Stimulated activated CD4-positive, alpha-beta T cell treated with anti-CD3 and anti-CD28 coated beads, Interleukin-15, amount 100 ng/mL, for 1 hour (primary cell): ENCODE measurements at places on chromosomes 4 and X.

- no peak for DNase-seq
These were observed 1566.5 kb upstream of the PCDH7 start for GRCh38 chr4:29153642-29154041.

GRCh38 chrX:152923599-152923998, 25.7 kb downstream of the ZNF185 start:
- no peak for DNase-seq

- no peak for DNase-seq
These were observed 140.3 kb downstream of the FRYL start for GRCh38 chr4:48639807-48640206.

- DNase-seq = no peak
These were observed 6.4 kb downstream of the TRO start for GRCh38 chrX:54926978-54927377.

GRCh38 chrX:37302569-37302968, 46.6 kb upstream of the PRRG1 start:
- DNase-seq = no peak

DNA sequence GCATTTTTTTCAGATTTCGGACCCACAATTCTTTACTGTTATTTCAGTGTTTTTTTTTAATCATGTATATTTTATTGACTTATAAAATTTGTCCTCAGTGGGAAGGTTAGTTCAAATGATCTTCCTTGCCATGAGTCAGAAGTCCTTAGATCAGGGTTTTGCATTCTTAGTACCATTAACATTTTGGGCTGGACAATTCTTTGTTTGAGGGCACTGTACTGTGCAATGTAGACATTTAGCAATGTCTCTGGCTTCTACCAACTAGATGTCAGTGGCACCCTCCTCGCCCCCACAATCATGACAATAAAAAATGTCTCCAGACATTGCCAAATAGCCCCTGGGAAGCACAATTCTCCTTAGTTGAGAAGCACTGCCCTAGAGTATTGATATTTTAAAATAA, 176.6 kb downstream of the VEGFC start:
- DNase-seq = no peak

- DNase-seq = no peak
These were observed 168.3 kb downstream of the ATOH1 start for GRCh38 chr4:93996895-93997294.

- DNase-seq = no peak
These were observed 85.7 kb downstream of the ZIC3 start for GRCh38 chrX:137651647-137652046.

GRCh38 chr4:244471-244870, 60.8 kb downstream of the ZNF732 start:
- no peak for DNase-seq

DNA sequence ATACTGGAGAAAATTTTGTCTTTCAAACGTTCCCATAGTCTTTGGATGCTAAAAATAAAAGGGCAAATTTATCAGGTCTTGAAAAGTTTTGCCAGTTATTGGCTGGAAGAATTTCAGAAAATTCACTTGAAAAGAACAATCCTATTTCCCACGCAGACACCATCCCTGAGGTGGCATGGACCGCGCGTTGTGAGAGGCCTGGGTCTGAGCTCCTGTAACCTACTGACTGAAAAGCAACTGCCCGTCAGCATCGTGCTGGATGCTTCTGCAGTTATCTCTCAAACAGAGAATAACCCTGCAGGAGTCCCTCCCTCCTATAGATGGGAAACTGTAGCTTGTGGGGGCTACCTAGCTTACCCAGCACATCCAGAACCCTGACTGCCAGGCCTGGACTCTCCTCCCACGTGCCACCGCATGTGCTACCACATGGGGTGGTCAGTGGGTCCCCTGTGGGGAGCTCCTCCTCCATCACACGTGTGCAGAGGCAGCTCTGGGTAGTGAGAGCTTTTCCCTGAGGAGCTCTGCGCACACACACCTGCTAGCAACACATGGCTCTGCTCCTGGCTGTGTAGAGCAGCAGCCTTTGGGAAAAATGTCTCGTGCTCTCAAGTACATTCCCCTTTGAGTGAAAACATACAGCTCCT, 36.1 kb downstream of the NSG1 start:
- no peak for DNase-seq

- DNase-seq = no peak
These were observed 390.8 kb downstream of the ADGRL3 start for GRCh38 chr4:61590881-61591280.

GRCh38 chr4:7762376-7763030, 177.2 kb downstream of the AFAP1 start:
- DNase-seq = no peak

GRCh38 chrX:129732857-129733256, 5.9 kb upstream of the XPNPEP2 start:
- no peak for DNase-seq

DNA sequence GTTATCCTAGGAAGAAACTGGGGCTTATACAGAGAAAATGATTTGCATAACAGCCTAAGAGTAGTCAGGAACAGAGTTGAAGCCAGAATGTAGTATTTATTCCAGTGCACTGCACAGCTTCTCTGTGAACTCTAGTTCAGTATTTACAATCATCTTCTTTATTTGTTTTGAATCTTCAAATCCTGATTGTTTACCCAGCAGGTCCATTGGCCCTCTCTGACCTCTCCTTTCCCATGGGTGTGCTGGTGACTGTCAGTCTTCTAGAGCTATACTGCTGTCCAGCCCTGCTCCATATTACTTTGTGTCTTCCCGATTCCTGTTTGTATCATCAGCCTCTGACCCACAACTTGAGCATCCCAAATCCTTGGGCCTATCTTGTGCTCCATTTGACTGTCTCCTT, 301.9 kb upstream of the HS3ST1 start:
- DNase-seq = no peak

DNA sequence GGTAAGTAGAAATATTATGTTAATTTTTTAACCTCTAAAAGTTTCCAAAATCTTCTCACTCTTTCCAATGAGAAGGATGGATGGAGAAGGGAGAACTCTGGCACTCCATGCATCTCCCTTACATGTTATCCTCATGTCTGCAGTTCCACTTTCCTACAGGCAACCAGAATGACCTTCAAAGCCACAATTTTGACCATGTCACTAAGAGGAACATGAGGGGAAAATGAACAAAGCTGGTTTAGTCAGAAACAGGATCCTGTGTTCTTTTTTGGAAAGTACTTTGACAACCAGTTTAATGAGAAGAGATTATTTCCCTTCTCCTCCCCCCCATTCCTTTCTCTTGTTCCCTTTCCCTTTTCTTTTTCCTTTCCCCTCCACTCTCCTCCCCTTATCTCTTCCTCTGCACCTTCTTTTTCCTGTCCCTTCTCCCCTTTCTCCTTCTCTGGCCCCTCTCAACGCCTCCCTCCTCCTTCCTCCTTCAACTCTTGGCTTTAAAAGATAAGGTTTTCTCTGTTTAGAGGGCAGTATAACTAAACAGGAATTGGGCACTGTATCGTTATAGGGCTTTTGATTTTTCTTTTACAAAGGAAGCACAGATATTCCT, 42.5 kb downstream of the DTHD1 start:
- no peak for DNase-seq

DNA sequence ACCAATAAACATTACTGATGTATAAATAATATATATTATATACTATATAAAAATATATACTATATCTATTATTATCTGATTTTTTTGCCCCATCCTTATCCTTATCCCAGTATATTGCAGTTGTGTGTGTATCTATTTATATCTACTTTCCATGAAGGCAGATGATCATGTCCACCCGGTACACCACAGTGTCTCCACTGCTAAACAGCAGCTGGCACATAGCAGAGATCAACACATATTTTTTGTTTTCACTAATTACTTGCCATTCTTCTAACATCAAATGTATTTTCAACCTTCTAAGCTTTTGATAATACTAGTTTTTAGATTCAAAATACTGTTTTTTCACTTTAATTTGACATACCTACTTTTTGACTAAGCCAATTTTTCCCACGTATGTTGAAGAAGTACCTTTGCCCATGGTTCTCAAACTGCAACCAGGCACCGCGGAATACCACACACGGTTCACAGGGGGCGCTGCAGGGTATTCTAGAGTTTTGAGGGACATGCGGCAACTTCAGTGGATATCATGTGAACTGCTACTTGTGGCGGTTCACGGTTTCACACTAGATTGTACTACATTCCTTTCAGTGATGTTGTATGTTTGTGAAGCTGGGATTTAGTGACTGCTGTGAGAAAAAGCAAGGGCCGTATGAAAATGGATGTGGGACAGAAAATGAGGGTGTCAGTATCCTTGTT, 182.5 kb upstream of the NPY2R start:
- DNase-seq = no peak

DNA sequence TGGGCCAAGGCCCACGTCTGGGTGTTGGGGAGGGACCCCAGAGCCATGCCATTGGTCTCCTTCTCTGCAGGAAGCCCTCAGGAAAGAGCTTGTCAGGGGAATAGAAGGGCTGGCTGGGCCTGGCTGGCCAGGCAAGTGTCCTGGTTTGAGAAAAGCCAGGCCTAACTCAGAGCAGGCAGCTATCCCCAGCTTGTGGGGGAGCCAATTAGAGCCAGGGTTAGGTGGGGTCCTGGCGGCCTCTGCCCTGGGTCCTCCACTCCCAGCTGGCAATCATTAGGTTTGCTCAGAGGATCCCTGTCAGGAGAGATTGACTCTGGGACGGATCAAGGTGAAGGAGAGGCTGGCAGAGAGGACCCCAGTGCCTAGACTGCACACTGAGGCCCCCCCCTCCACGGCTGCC, 64.8 kb downstream of the PJA1 start:
- DNase-seq = no peak

- DNase-seq = no peak
These were observed 1.7 kb downstream of the MTMR1 start for GRCh38 chrX:150694738-150695410.

DNA sequence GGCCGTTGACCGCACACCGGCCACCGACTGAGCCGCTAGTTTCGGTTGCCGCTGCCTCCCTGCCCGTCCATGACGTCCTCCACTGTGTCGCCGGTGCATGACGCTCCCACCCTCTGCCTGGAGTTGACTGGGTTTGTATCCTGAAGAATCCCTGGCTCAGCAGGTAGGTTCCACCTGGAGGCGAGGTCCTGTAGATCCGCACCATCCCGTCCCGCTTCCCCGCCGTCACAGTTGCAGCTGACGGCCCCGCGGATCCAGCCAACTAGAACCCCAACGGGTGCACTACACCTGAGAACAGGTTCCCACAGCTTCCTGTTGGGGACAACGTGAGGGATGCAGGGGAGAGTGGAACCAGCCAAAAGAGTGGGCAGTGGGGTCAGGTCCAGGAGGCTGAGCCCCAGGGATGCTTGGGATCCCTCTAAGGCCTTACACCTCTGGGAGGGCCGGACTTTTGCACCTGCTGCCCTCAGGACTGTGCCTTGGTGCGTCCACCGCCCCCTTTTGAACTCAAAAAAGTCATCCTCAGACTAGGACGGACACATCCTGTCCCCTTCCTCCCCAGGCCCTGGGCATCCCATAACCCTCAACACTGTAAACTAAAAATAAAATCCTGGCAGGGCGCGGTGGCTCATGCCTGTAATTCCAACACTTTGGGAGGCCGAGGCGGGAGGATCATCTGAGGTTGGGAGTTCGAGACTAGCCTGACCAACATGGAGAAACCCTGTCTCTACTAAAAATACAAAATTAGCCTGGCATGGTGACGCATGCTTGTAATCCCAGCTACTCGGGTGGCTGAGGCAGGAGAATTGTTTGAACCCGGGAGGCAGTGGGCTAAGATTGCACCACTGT, 1.1 kb upstream of the SLBP start:
- DNase-seq = no peak

GRCh38 chr4:119179011-119179410, 33.5 kb upstream of the USP53 start:
- no peak for DNase-seq

DNA sequence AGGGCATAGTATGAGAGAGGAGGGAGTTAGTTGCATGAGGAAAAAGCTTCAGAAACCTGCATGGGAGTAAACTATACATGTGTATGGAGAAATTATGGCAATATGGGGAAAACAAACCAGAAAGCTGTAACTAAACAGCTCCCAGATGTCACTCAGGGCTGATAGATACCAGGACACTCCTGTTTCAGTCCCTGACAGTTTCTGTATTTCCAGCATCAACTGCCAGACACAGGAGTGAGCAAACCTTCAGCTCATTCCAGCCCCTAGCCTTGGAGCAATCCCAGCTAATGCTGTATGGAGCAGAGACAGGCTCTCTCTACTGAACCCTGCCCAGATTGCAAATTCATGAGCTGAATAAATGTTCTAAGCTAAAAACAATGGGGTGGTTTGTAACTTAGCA, 382.9 kb upstream of the MAGEB18 start:
- no peak for DNase-seq

- no peak for DNase-seq
These were observed 60.9 kb downstream of the ANAPC4 start for GRCh38 chr4:25437926-25438325.

- no peak for DNase-seq
These were observed 27.7 kb upstream of the MAGEA11 start for GRCh38 chrX:149683966-149684730.

DNA sequence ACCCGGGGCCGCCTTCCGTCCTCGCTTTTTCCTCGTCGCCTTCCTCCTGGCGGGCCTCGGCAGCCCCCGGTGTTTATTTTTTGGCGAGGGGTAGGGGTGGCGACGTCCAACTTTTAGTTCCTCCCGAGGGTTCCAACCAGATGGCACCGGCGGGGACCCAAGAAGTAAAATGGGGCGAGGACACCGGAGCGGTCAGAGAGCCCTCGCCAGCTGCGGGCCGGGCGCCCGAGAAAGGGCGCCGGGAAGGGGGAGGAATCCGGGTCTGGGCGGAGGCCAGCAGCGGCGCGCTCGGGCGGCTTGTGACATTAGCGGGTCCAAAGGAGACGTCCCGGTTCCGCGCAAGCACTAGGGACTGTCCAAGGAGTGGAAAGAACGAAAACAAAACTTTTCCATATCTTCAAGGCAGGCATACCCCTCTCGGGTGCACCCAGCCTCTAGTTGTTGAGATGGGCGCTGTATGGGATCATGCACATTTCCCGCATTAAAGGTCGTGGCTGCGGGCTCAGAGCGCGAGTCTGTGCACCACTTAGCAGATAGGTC, 691 bp upstream of the USP46 start:
- no peak for DNase-seq

- DNase-seq = no peak
These were observed 1.7 kb downstream of the SH3D19 start for GRCh38 chr4:151323667-151324066.

GRCh38 chr4:138275216-138275615, 33.1 kb upstream of the SLC7A11 start:
- no peak for DNase-seq

DNA sequence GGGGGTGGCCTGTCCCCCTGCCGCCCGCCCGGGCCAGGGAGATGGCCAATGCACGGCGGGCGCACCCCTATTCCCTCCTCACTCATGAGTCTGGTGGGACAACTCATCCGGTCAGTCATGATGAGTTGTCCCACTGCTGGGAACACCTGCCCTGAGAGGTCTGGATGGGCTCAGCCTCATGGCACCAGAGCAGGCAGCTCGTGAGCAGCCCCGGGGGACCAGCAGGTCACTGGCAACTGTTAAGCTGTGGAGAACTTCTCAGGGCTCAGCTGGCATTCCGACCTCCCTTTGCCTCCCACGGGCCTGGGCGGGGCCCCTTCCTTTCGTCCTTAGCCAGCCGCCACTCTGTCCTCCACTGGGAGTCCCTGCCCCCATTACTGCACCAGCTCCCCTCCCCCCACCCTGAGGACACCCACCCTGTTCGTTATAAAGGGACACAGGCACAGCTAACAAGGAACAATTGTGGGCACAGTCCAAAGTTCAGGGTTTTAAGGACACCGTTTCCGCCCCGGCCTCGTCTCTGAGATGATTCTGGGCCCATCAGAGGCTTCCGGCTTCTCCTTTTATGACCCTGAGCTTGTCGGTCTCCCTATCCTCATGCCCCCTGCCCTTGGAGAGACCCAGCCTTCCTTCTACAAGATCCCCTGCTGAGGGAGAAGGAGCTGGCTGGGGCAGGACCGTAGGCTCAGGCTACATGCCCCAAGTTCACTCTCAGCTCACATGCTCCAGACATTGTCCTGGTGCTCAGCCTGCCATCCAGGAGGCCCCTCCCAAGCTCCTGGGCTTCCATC, 14.6 kb upstream of the KIAA0232 start:
- no peak for DNase-seq
